ENCODE measurements at places on chromosomes 5 and 9. TPM values are rescaled to one million over a fixed set of nuclear protein-coding genes. Genes with fewer than 3 reads are reported as not detected.

The BRINP1 gene
- 0.58 TPM for total RNA-seq

The RMRP gene
- 99,097 TPM for total RNA-seq

The MEGF10 gene
- 8.7 TPM for total RNA-seq

DNA sequence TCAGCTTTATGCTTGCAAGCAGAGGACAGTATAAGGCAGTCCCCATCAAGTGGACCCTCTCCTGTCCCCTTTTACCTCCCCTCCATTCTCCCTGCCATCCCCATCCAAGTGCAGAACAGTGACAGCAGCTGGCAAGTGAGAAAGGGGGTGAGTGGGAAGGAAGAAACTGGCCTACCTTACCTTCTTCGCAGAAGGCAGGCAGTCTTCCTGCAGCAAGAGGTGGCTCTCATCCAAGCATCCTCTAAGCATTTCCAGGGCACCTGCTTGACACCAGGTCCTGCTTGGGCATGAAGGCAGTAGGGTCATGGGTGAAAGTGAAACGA lies 77.3 kb upstream of the SH3PXD2B start:
- DNase-seq = no peak

- no peak for DNase-seq
Measured at GRCh38 chr9:34195143-34195542, 16.3 kb downstream of the UBAP1 start.

GRCh38 chr5:81371354-81371876 lies 22.5 kb downstream of the ACOT12 start:
- DNase-seq = no peak

DNA sequence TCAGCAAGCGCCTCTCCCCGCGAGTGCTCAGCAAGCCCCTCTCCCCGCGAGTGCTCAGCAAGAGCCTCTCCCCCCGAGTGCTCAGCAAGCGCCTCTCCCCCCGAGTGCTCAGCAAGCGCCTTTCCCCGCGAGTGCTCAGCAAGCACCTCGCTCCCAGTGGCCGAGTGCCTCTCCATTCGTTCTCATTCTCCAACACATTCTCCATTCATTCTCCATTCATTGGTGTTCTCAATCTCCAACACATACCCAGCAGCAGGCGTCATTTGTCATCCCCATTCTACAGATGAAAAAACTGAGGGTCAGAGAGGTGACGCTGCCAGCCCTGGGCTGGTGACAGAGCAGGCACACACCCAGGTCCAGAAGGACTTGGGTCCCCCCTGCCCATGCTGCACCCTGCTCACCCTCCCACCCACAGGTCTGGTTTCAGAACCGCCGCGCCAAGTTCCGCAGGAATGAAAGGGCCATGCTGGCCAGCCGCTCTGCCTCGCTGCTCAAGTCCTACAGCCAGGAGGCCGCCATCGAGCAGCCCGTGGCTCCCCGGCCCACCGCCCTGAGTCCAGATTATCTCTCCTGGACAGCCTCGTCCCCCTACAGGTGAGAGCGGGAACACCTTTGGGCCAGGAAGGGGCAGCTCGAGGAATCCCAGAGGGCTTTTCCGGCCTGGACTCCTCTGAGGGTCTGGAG lies 32.5 kb downstream of the PTGES start:
- no peak for DNase-seq

Measured in urinary bladder (tissue), 4 donors.